H4 (cell line): ENCODE measurements at places on chromosomes 7 and 10.

- DNase-seq, result no peak
These were observed 115.6 kb upstream of the KLF14 start for GRCh38 chr7:130849604-130850003.

- peak; percentile 60 for DNase-seq
These were observed 50.0 kb upstream of the WIPI2 start for GRCh38 chr7:5139998-5140397.

- peak; percentile 64 for DNase-seq
These were observed 150.2 kb downstream of the RAB11FIP2 start for GRCh38 chr10:117896517-117896916.

DNA sequence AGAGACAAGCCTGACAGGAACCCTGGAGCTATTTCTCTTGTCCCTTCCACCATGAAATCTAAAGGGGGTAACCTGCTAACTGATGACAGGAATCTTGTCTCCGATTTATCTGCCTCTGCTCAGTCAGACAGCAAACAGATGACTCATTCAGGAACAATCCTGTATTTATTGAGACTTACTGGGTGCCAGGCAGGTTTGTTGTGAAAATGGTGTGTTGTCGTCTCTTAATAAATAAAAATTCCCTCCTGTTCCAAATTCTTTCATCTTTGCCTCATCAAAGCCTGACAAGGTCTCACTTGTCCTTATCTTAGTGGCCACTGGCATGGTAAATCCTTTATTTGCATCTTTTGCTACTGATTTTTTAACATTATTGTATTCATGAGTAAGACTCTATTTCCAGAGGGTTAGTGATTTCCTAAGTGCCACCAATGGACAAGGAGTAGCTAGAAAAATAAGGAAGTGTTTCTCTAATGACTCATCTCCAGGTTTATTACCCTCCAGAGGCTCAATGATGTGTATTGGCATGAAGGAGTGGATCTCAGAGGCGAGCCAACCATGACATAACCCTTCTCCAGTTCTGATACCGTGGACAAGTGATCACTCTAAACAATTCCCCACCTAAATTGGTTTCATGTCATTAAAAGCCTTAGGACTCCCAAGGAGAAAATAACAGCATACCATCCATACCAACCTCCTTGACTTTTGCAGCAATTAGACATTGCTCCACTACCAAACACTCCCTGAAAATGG, 724.0 kb downstream of the GRID1 start:
- DNase-seq, result peak; percentile 81

- DNase-seq, result no peak
These were observed 214.0 kb upstream of the LRGUK start for GRCh38 chr7:133912916-133913697.

DNA sequence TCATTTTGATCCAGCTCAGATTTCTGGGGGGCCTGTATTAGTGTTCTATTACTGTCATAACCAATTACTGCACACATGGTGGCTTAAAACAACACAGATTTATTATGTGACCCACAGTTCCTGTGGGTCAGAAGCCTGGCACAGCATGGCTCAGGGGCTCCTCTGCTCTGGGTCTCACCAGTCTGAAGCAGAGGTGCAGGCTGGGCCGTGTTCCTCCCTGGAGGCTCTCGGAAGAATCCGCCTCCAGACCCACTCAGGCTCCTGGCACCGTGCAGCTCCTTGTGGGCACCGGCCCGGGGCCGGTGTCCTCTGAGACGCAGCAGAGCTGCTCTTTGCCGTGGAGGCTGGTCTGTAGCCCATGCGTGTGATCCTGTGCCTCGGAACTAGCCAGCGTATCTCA, 61.5 kb downstream of the RAMP3 start:
- no peak for DNase-seq
